ENCODE measurements at places on chromosomes 11 and 22.

DNA sequence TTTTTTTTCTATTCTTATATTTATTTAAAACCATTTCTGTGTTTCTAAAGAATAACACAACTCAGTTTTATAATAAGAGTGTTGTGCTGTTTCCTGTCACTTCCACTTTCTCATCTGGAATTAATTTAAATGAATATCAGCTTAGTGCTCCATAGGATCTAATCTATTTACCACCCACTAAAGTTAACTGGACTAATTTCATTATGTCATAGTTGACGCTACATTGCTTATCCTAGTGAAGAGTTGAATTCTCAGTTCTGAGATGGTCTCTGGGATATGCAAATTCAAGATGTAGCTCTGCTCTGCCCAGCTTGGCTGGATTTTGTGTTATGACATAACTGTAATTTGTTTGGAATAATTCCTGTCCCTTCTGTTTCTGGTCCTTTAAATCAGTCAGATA is 380.1 kb downstream of the METTL15 start:
- DNase-seq = no peak

GRCh38 chr11:1750840-1751530 is 590 bp upstream of the IFITM10 start:
- DNase-seq = no peak

DNA sequence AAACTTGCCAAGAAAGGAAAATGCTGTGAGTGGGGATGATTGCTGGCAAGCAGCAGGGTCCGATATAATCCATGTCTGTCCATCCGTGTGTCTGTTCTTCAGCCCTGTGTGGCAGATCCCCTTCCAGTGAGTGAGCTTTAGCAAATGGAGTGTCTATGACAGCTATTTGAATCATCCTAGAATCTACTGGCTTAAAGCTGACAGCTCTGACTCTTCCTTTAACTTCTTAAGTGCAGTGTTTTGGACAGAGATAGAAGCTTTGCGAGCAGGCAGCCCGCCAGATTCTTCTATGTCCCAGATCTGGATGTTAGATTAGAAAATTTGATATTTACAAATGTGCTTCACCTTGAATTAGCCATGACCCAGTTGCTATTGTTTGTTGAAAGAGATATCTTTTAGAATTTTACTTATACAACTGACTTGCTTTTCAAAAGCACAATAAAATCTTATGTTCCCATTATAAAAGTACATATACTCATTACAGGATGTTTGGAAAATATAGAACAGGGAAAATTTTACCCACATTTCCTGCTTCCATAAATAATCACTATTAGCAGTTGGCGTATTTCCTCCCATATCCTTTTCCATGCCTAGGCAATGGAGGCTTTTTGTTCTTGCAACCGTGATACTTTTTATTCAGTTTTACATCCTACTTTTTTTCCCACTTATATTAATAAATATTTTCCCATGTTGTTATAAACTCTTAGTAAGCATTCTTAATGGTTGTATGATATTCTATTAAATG is 124.5 kb downstream of the COMMD9 start:
- no peak for DNase-seq

DNA sequence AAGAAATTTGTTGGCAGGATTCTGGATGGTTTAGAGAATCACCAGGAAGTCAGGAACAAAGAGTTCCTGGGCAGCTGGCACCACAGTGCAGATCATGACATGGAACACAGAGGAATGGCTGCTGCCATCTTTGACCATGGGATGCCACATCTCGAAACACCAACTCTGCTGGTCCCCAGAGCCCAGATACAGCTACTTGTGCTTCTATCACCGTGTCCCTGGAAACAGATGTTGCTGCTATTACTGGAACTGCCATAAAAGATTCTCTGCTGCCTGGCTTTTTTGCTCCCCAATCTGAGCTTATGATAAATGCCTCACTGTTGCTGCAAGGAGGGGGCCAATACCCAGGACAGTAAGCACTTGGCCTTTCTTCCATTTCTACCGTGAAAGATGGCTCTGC is 185.2 kb downstream of the CSNK2A3 start:
- DNase-seq = no peak

DNA sequence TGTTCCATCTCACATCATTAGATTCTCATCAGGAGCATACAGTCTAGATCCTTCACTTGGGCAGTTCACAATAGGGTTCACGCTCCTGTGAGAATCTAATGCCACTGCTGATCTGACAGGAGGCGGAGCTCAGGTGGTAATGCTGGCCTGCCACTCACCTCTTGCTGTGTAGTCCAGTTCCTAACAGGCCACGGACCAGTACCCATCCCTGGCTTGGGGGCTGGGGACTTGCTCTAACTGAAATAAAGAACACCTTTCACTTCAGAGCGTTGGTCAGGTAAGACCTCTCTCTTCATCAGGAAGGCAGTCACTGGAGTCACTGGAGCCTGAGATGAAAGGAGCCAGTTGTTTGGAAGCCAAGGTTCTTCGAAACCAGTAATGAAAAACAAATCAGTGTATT is 41.7 kb downstream of the PRMT3 start:
- DNase-seq = no peak

DNA sequence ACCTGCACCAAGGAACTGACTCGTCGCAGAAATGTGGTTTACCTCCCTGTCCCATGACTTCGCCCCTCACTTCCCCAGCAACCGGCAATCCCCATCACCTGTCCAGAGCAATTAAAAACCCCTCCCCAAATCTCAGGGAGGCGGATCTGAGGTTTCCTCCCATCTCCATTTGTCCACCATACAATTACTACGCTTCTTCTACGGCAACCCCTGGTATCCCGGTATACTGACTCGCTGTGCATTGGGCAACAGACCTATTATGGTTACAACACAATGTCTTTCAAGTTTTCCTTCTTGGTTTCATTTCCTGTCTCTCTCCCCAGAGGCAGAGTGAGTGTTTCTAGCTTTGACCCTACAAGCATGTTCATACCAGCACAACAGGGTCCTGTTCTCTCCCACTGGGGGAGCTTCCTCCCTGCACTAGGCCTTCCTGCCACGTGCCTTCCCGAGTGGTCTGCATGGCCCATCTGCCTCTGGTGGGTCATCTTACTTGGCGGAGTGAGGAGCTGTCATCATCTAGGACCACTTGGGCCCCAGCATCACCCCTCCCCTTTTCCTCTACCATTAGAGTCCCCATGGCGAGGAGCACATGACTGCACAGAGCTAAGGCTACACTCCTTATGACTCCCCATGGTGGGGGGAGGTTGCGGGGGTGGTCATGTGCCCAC is 30.3 kb upstream of the NAP1L4 start:
- DNase-seq = no peak

DNA sequence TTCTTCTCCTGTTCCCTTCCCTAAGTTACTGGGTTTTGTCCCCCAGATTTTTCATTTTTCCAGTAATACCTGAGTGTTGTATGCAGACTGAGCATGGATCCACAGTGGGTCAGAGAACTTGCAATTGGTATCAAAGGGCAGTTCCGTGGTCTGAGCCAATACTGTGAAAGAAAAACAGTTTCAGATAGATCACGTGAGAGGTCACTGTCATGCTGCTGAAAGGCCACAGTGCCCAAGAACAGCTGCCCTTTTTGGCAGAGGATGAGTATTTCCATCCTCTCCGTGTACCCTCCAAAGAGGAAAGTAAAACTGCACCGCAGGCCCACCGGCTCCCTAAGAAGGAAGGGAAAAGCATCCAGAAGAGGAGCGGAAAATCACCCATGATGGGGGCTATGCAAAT is 73.0 kb upstream of the TBCEL start:
- DNase-seq = no peak

- no peak for DNase-seq
Observed at GRCh38 chr22:42716221-42716620, 4.4 kb downstream of the A4GALT start.

- no peak for DNase-seq
Observed at GRCh38 chr22:30372915-30373314, 14.3 kb downstream of the RNF215 start.

DNA sequence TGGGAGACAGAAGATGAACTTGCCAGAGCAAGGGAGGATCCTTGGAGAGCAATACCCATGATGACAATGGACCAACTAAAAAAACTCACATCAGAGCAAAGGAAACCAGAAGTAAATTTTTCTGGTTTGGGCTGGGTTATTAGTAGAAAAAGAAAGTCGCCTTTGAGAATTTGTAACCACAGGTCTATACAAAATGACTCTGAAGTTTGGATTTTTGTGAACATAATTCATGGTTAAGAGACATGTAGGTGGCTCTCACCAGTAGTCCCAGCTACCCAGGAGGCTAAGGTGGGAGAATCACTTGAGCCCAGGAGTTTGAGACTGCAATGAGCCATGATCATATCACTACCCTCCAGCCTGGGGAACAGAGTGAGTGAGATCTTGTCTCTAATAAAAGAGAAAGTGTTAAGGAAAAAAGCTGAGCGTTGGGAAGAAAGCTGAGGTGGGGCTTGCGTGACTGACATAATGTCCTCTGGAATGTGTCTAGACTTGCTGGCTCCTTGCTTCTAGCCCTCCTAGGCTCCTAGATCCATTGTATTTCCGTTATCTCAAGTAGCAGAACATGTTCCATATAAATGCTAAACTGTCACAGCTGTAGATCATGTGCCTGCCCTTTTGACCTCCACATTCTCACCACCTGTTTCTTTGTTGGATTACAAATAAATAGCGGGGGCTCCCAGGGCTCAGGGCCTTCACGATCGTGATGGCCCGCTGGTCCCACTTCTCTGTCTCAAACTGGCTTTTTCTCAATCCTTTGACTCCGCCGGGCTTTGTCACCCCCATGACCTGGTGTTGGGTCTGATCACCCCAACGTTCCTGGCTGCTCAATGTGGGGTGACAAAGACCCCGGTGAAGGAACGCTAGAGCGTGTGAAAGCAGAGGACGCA is 56.2 kb upstream of the SC5D start:
- no peak for DNase-seq

DNA sequence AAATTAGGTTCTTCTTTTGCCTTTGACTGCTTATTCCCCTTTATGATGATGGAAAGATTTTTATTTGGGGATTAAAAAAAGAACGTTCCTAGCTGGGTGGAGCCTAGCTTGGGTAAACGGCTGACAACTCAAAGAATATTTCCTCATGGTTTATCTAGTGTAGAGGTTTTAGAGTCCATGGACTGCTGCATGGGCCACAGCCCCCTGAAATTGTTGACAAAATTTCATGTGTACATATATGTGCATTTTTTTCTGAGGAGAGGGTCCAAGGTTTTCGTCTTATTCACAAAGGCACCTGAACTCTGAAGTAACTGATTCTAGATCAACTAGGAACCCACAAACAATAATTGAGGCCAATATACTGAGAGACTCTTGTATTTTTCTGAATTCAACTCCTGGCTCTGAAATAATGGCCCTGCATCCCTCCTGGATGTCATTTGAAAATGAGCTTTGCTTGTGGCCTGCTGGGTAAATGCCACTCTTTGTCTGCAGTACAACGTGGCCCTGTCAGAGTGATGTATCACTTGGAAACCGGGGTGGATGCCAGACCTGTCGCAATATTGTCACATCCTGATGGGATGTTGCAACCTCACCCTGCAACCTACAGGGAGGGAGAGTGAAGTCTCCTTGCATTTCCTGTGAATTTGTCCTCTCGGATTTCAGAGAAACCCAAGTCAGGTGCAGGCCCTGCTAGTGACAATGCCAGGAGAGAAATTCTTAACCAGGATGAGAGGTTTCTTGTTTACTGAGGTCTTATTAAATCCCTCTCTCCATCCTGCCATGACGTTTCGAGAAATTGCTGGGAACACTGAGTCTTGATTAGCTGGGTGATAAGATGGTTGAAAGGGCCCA is 33.8 kb downstream of the EHF start:
- no peak for DNase-seq

GRCh38 chr11:125950696-125951651 is 5.1 kb downstream of the VSIG10L2 start:
- no peak for DNase-seq

DNA sequence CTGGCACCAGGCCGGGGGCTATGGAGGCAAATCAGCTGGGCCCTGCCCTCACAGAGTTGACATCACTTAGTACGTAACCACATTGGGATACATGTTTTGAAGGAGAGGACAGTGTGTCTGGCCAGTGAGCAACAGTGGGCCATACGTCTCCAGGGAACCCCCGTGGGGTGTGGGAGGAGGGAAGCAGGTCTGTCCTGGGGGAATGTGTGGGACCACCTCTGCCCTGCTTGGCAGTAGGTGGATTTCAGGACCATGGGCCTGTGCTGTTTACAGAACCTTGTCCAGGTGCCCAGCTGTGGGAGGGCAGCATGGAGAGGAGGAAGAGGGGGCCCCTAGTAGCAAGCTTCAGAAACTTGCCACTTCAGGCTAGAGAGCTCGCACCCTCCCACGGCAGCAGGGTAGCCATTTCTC is 21.0 kb downstream of the P2RY2 start:
- no peak for DNase-seq

DNA sequence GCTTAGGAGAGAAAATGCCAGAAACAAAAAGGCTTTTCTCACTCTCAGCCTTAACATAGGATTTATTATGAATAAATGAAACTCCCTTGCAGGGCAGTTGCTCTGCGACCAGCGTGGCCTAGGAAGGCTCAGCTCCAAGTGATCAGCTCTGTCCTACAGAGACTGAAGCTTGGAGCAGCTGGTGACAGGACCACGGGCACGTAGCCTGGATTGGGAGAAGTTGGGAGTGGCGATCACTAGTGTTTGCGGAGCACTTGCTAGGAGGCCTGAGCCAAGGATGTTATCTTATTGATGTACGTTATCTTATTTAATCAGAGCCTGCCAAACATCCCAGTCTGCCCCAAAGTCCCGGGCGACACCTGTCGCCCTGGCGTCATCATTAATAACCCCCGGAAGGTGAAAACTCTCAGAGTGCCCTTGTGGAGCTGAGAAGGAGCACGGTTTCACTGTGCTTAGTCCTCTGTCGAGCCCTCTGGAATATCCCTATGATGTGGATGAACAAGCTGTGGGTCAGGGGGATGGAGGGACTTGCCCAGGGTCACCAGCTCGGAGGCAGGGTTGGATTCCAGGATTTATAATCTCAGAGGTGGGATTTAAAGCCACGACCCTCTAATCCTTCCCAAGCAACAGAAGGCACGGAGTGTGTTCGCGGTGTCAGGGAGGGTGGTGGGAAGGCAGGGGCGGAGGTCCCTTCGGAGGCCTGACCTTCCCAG is 40.8 kb upstream of the SMIM38 start:
- DNase-seq = no peak

DNA sequence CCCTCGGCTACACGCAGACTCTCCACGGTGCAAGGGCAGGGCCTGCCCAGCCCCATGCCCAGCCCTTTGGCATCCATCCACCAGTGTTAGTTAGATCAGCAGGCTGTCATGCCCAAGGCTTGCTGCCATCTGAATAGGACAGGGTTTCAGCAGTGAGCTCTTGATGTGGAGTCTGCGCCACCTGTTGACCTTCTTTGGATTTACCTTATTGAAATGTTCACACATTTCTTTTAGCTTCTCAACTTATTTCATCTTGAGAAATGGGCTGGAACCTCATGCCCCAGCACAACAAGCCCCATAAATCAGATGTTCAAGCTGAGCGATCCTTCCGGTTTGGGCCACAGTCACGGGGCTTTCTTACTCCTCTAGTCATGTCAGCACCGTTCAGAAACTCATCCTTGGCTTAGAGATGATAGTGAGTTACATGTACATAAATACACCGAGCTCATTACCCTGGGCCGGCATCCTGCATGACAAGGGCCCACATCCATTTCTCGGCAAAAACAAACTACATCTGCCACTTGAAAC is 61.7 kb downstream of the PARVB start:
- DNase-seq = no peak

Measured in CD8-positive, alpha-beta memory T cell (primary cell).